Erythroblast (primary cell): ENCODE measurements at places on chromosomes 5 and 9.

- DNase-seq: peak; percentile 51
Measured at GRCh38 chr9:37364751-37365360, 57.6 kb upstream of the GRHPR start.

GRCh38 chr9:99351647-99352046, 129.6 kb downstream of the SEC61B start:
- DNase-seq: no peak

GRCh38 chr5:144304688-144305087, 134.0 kb downstream of the KCTD16 start:
- DNase-seq: no peak

DNA sequence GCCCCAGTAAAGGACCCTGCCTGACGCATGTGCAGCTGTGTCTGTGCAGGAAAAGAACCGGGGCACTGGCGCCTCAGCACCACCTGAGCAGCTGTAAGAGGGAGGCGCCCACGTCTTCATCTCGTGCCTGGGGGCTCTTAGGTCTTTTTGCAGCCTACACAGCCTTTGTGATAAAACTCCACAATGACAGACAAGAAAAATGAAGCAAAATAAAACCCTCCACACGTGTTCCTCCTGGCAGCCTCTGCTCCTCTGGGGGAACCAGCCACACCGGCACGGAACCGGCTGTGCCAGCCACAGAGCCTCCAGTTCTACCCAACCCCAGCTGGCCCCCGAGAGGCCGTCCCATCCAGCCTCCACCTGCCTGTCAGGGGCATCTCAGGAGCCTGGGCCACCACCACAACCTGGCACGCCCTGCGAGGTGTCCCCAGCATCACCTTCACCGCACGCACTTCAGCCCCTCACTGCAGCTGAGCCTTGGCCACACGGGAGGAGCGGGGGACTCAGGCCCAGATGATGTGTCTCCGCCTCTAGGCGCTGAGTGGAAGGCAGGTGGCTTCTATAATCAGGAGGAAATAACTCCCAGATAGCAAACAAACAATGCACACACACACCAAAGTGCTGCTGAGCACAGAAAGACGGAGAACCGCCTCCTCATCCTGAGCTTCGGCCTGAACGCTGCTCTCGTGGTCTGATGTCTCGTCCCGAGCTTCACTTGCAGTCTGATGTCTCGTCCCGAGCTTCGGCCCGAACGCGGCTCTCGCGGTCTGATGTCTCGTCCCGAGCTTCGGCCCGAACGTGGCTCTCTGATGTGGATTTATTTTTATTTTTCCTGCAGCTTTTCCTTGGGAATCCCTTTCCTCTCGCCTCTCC, 28.6 kb upstream of the NSMF start:
- DNase-seq: no peak

DNA sequence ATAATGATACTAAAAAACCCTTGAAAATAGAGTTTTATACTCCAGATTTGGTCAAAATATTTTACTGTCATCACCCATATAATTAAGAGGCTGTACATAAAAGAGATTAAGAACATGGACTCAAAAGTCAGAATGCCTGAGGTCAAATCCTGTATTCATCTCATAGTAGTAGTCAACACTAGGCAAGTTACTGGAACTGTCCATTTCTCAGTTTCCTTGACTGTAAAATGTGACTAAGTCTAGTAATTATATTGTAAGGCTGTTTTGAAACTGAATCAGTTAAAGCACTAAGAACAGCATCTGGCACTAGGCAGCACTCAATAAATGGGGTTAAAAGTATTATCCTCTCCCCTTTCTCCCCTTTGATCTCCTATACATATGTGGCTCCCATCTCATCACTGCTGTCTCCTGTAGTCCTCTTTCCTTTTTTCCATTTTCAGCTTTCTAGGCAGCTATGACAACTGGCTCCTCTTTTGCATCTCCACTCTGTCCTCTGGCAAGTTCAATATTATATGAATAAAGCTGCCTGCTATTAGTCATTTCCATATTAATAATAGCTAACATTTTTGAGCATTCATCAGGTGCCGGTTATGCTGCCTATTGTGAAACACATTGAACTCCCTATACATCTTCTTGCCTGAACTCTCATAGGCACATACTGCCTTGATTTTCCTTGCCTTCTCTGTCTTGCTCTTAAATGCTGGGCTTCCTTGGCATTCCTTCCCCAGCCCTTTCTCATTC, 185.8 kb upstream of the NREP start:
- DNase-seq: no peak

- peak; percentile 21 for DNase-seq
Measured at GRCh38 chr9:126682928-126683697, 69.4 kb downstream of the LMX1B start.

- DNase-seq: no peak
Measured at GRCh38 chr5:68545636-68546295, 330.2 kb downstream of the PIK3R1 start.

GRCh38 chr5:117872798-117873368, 1115.5 kb downstream of the DTWD2 start:
- DNase-seq: no peak

DNA sequence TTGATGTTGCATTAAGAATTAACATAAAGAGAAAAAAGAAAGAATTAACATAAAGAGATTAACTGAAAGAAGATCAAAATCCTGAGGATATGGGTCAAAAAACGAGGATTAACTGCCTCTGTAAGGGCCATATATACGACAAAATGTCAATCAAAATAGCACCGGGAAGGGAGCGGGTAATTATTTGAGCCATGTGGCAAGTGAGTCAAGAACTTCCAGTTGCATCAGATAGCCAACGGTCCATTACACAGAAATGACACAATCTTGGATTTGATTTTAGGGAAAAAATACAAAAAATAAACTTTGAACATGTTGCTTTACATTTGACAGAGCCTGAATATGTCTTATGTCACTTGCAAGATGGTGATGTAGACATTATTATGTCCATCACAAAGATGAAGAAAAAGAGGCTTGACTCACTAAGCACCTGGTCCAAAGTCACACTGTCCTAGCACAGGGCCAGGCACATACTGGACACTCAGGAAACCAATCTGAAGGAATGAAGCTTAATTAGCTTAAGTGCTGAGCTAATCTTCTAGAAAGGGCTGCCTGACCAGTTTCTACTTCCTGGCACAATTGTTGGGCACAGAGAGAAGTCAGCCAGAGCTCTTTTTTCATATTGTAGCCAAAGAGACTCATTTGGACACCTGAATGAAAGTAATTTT, 273.2 kb upstream of the PAPPA start:
- no peak for DNase-seq

DNA sequence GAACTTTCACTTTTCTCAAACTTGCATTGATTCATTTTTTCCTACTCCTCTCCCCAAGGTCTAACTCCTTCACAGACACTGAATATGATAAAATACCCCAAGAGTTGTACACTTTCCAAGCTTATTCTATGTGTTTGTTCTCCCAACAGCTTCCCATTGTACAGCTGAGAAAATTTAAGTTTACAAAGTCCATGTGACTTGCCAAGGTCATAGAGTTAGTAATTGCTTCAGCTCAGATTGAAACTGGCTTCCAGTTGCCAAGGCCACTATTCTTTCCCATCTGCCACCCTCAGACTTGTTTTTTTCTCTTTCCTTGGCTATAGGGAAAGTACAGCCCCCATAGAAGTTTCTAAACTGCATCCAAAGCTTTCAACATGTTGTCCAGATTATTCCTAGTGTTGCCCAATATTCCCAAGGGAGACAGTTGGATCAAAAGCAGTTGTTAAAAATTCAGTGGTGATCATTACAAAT, 34.8 kb downstream of the TNFSF8 start:
- DNase-seq: no peak

GRCh38 chr5:125604104-125604503, 819.1 kb upstream of the GRAMD2B start:
- DNase-seq: no peak

GRCh38 chr9:113998525-113999255, 79.4 kb downstream of the AMBP start:
- no peak for DNase-seq

GRCh38 chr9:2242831-2243330, 227.7 kb downstream of the SMARCA2 start:
- no peak for DNase-seq

DNA sequence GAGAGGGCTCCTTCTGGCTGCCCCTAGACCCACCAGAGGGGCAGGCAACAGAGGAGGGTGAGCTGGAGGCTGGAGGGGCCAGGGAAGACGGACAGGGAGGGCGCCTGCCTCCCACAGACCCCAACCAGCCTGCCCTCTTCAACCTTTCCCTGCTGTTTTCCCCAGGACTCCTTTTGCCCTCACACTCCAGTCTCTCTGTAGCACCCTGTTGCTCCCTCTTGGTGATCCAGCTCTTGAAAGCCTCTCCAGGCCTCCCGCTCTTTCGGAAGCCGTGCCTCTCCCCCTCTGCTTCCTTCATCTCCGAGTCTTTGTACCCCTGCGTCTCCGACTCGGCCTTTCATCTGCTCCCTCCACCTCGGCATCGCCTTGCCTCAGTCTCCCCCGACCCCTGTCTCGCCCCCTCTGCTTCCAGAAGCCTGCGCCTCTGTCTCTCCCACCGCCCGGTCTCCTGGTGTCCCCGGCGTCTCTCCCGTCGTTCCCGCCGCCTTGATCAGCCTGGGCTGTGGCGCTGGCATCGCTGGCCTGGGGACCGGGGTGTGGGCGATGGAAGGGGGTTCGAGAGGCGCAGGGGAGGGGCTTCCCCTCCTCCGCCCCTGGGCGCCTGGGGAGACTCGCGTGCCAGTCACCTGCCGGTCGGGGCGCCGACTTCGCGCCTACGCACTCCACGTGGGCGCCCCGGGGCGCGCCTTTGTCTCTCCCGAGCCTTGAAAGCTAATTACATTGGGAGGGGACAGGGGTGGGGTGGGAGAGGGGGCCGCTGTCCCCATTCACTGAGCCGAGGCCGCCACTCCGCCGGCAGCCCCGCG, 5.3 kb upstream of the PRDM12 start:
- DNase-seq: no peak

GRCh38 chr9:21854119-21854518, 51.7 kb downstream of the MTAP start:
- DNase-seq: no peak

- peak; percentile 35 for DNase-seq
Measured at GRCh38 chr9:137828527-137829259, 48.9 kb upstream of the CACNA1B start.

DNA sequence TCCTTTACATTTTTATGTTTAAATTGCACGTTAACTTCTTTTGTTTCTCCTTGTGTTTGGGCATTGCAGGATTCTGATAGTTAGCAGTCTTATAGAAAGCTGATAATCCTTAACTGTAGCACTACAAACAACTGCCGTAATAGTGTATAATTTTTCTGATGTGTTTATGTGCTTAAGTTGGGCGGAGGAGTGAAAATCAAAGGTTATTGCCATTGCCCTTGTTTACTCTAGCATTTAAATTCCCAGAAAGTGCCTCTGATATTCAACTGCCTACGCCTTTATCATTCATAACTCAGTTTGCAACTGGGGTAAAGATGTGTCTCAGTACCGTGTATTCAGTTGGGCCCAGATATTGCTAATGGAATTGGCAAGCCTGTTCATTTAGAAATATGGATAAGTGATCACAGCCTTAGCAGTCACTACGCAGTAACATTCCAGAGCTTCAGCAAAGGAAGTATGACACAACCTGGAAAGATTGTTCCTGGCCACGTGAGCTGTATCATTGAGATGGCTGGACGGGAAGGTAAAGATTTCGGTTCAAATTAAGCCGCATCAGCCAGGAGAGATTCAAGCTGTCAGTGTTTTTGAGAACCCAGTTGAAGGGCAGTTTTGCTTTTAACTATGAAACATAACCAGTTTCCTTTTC, 28.1 kb upstream of the LRRTM2 start:
- no peak for DNase-seq

- DNase-seq: no peak
Measured at GRCh38 chr5:136000932-136001331, 27.9 kb upstream of the TGFBI start.

GRCh38 chr9:114693248-114693855, 11.4 kb upstream of the TEX48 start:
- no peak for DNase-seq

- peak; percentile 17 for DNase-seq
Measured at GRCh38 chr5:8458038-8458383, 589.1 kb downstream of the MTRR start.

DNA sequence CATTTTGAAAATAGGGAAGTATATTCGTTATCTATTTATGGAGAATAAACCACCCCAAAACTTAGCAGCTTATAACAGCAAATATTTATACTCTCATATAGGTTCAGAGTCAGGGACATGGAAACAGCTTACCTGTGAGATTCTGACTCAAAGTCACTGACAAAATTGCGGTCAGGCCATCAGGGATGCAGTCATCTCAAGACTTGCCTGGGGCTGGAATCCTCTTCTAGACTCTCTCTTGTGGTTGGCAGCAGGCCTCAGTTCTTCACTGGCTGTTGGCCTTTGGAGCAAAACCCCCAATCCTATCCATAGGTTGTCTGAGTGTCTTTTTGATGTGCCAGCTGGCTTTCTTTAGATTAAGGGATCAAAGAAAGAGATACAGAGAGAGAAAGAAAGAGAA, 275.6 kb downstream of the SEC61B start:
- DNase-seq: no peak

DNA sequence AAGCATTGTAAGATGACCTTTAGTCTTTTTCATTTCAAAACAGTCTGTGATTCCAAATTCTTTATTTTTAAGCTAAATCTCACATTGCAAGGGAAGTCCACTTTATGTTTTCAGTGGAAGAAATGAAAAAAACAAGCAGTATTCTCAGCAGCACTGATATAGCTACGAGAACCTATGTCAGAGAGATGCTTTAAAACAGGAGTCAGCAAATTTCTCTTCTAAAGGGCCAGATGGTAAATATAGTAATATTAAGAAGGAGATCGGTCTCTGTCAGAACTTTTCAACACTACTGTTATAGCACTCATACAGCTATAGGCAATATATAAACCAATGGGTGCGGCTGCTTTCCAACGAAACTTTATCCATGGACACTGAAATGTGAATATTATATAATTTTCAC, 18.7 kb downstream of the IL31RA start:
- DNase-seq: no peak

DNA sequence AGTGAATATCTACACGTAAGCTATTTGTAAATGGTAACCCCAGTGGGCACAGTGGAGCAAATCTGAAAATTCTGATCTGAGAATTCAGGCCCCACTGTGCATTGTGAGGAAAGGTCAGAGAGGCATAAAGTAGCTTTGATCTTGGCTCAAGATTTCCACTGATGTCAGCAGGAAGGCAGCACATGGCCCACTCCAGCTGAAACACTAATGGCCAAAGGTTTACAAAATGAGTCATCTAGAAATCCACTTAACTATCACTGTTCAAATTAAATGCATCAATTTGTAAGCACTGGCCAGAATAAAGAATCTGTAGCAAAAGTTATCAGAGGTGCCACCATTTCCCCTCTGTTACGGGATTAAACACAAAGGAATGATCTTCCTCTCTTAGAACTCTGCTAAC, 191.6 kb downstream of the C9orf152 start:
- DNase-seq: no peak

DNA sequence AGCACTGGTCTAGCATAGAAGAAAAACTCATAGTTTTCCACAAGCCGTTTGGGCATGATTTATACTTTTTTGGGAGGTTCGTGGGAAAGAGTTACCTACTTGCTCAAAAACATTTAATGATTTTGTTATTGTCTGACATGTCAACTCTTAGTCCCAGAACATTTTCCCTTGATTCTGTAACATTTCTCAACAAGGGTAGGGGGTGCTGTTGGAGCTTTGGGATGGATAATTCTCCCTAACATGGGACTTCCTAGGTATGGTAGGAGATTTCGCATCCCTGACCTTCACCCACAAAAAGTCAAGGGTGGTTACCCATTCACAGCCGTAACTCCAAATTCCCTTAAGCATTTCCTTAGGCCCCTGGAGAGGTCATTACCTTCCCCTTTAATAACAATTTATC, 378.0 kb downstream of the YTHDC2 start:
- no peak for DNase-seq
